CD14-positive monocyte (primary cell): ENCODE measurements at places on chromosomes 4 and X.

DNA sequence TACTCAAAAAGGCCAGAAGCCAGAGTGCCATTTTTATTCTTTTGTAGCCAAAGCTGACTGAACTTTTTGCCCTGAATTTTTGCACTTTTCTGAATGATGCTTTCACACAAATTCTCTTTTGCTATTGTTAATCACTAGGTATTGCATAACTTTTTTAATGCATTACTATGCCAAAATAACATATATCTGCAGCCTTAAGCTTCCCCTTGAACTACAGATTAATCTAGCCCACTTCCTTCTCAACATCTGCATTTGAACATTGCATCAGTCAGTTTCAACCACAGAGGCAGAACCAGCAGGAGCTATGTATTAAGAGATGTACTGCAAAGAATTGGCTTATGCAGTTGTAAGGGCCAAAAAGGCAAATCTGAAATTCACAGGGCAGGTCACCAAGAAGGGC, 197.6 kb upstream of the GYPA start:
- DNase-seq, result no peak

GRCh38 chr4:89745708-89746107, 91.3 kb downstream of the SNCA start:
- no peak for DNase-seq

DNA sequence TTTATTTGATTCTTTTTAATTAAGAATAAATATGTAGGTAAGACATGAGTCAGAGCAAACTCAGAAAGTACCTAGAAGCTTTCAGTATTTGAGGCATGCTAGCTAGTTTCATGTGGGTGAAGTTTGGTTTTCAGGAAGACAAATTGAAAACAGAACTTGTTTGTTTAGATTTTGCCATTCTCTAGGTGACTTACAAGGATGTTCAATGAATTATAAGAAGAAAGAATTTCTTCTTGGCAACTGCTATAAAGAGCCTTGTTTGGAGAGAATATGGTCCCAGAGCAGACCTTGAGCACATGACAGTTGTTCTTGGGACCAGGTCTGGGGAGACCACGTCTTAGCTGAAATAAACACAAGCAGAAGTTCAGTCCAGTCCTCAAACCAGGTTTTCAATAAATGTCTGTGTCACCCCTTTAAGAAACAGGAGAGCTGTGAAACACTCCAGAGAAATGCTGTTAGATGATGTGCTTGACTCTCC, 38.0 kb upstream of the IL21 start:
- no peak for DNase-seq

- no peak for DNase-seq
Measured at GRCh38 chrX:69264158-69264581, 98.9 kb upstream of the PJA1 start.

DNA sequence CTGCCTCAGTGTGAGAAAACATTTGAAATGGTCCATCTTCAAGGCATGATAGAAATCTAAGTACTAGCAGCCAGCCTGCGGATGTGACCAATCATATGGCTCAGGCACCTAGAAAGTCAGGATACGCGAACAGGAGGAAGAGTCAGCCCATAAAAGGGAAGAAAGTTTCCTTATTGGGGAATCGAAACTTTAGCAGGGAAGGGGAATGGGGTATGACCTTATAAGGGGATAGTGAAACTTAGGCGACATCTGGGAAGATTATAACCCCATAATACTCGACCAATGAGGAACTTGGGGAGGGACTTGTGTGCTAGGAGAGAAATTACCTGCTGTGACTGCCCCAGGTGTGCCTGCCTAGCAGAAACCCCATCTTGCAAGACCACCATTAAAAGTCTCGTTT, 26.2 kb upstream of the PYURF start:
- DNase-seq, result no peak

DNA sequence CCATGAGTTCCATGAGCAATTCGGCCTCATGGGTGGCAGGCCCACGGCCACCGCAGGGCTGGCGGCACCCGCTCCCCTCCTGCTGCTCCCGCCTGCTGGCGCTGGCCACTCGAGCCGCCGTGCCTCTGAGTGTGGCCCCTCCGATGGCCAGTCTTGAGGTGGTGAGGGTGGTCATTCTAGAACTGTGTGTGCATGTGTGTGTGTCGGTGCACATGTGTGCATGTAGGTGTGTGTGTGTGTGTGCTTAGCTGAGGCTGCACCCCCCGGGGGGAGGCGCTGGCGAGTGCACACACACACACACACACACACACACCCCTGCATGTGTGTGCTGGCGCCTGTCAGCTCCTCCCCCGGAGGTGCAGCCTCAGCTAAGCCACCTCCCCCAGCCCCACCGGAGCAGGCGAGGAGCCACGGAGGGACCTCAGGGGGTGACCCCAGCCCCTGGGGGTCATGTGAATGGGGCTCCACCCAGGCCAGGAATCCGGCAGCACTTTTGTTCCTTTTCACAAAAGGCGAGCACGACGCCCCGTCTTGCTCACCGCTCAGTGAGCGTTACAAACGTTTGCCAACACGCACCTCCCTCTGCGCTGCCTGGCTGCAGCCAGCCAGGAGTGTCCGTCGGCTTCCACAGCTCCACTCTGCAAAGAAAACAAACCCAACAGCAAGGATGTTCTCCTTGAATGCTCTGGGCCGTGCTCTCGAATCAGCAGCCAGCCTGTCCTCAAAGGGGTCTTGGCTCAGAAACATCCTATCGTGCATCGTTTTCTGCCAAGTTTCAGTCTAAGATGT, 29.9 kb downstream of the FGFRL1 start:
- no peak for DNase-seq

GRCh38 chr4:189177130-189177529, 763.5 kb upstream of the FRG1 start:
- no peak for DNase-seq

GRCh38 chr4:127364911-127365310, 267.8 kb upstream of the INTU start:
- DNase-seq, result no peak

GRCh38 chrX:107842715-107843400, 17.2 kb downstream of the MID2 start:
- no peak for DNase-seq

GRCh38 chr4:158313566-158313965, 103.3 kb downstream of the TMEM144 start:
- DNase-seq, result no peak

- DNase-seq, result no peak
Measured at GRCh38 chrX:70922774-70923473, 8.0 kb downstream of the SLC7A3 start.

- no peak for DNase-seq
Measured at GRCh38 chrX:141903400-141904155, at the start of gene MAGEC1. Gene MAGEC1 (plus strand): TSS chrX:141903894. CDS start chrX:141905073, 1,179 bp downstream.

DNA sequence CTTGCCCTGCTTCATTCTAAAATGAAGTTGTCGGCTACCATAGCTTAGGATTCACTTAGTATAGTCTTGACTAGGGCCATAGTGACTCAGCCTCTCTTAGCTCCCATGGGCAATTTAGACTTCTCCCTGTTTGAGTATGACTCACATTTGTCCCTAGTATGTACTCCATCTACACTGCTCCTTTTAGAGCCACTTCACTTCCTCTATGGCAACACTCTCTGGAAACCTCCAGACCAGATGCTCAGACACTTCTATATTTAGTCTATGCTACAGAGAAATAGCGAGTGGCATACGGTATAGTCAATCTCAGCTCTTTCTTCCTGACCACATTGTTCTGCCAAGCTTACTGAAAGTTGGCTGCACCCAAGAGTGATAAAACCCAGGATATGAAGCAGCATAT, 11.2 kb downstream of the MEPE start:
- peak; percentile 89 for DNase-seq

DNA sequence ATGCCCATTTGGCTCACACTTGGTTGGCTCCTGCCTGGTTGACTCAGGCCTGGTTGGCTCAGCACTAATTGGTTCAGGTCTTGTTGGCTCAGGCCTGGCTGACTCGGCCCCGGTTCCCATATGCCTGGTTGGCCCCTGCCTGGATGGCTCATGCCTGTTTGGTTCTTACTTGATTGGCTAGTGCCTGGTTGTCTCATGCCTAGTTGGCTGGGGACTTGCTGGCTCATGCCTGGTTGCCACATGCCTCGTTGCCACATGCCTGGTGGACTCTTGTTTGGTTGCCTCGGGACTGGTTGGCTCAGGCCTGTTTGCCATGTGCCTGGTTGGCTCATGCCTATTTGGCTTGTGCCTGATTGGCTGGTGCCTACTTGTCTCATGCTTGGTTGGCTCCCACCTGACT, 103.7 kb downstream of the APOOL start:
- no peak for DNase-seq

DNA sequence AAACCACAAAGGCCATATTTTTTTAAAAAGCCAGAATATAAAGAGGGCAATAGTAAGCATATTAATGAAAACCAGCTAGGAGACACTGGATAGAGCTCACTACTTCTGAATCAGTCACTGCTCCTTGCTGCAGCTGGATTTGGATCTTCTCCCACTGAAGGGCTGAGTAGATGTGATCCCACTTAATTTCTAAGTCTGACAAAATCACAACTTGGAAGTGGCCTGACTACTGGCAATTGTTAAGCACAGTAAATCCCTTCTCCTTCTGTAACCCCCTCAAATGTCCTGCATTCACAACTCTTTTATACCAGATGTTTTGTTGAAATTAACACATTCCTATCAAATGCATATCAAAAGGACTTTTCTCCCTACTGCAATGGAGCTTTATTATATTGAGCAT, 72.9 kb downstream of the AMMECR1 start:
- no peak for DNase-seq

DNA sequence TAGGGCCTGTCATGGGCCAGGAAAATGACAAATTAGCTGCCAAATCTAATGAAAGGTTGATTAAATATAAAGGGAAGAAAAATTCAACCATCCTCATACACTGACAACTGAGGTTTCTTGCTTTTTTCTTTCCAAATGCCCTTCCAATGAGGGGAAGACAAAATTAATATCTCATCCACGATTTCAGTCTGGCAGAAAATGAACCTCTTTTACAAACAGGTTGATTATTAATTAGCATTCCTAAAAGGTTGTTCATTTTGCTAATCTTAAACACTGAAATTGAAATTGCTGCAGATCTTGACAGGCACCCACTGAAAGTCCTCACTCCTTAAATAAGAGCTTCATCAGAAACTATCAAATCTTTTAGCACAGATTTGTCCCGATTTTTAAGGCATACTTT, 45.5 kb downstream of the NPFFR2 start:
- DNase-seq, result no peak

DNA sequence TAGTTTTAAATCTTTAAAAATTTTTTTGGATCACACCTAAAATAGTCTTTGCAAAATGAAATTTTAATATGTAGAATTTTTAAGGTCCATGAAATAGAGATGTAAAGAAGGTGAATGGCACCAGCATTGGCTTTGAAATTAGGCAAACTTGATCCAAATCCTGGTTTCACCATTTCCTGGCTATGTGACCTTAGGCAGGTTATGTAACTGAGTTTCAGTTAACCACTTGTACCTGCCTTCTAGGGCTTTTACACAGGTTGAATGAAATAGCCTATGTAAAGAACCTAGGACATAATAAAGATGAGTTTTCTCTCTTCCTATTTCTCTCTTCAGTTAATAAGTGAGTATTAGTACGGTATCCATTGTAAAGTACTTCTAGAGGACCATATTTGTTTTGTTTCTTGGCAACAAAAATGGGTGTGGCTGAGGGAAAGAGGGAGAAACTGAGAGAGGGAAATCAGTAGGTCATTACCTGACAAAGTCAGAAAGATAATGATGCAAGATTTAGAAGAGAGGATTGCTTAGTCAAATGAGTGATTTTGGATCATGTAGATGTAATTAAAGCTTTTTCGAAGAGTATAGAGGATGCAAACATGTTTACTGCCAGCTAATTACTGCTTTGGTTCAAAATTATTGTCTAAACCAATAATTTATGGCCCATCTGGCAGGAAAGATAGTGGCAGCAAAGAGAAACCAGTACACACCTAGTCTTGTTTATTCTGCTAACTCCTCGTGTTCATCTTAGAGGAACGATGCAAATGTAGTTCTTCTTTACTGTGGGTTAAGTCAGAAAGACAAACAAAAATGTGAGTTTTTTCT, 81.9 kb downstream of the PDLIM5 start:
- DNase-seq, result no peak

DNA sequence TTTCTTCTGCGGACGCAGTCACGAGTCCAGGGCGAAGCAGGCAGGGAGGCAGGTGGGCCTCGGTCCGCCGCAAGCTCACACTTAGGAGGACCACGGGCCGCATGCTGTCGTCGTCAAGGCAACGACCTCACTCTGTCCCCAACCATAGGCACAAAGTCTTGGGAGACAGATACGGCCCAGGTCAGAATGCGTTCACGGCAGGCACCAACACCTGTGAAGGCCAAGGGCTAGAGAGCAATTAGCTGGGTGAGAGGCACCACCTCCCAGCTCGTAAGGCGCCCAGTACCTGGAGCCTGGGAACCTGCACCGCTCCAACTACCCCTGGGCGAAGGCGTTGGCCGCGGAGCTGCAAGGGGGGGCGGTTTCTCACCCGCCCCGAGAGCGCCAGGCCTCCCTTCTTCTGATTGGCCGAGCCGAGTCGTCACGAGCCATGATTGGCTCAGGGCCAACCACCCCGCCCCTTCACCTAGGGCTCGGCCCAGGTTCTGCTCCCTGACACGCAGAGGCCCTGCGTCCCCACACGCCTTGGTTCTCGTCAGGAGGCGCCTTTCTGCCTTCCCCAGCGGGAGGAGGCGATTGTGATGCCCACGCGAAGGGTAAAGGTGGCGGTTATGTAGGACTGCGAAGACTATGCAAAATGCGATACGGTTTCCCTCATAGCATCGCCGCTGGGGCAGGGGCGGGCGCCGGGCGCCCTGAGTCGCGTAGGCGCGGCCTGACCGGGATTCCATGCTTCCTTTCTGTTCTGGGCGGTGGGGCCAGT, at the start of gene CDKL2:
TSS of gene CDKL2 (minus strand) at position 355 of the 763 bp plus-strand sequence. CDS start 4,540 bp downstream, outside the sequence.
- peak; percentile 83 for DNase-seq
